ENCODE measurements at places on chromosomes 13 and 19. TPM values are rescaled to one million over a fixed set of nuclear protein-coding genes. Genes with fewer than 3 reads are reported as not detected.
A peak's percentile ranks its signal among the peaks of the same experiment; 100 is the strongest.

GRCh38 chr13:25001476-25002206, 94.3 kb upstream of the PABPC3 start:
- H3K27ac ChIP-seq = peak overlapping the region; percentile 72
- H3K27me3 ChIP-seq = peaks cover 28% of the 10 kb centered on the region
- no peaks in the 10 kb centered on the region for H3K4me1 ChIP-seq
- H3K4me3 ChIP-seq = no peak overlapping the region

- peaks cover 7% of the 10 kb centered on the region for H3K4me1 ChIP-seq
- no peak overlapping the region for H3K4me3 ChIP-seq
- no peak for DNase-seq
- no peaks in the 10 kb centered on the region for H3K27me3 ChIP-seq
- H3K27ac ChIP-seq = no peak overlapping the region
- H3K36me3 ChIP-seq = peaks cover 16% of the 10 kb centered on the region
Observed at GRCh38 chr13:98798849-98799645, 46.6 kb upstream of the SLC15A1 start.

GRCh38 chr19:6343462-6343861, 10.1 kb upstream of the ACER1 start:
- H3K27me3 ChIP-seq = peaks cover 7% of the 10 kb centered on the region
- DNase-seq = no peak
- H3K27ac ChIP-seq = no peak overlapping the region
- no peaks in the 10 kb centered on the region for H3K36me3 ChIP-seq
- H3K4me3 ChIP-seq = no peak overlapping the region

DNA sequence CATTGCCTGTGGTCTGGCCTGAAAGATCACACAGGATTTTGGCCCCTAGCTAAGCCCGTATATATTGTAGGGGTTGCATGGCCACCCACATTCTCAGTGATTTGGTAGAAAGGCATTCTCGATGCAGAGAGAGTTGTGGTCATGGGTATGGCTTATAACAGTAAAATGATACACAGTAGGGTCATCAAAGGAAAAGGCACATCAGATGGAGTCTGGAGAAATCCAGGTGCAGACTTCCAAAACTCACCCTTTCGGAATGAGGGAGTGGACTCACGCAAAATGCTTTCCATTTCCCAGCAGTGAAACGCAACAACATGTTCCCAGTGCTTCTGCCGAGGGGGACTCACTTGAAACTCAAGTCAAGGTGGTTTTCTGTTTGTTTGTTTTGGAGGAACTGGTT, 802.5 kb upstream of the SLITRK1 start:
- no peak overlapping the region for H3K27ac ChIP-seq
- no peak overlapping the region for H3K4me3 ChIP-seq
- no peaks in the 10 kb centered on the region for H3K27me3 ChIP-seq
- H3K36me3 ChIP-seq = no peaks in the 10 kb centered on the region

GRCh38 chr13:66663711-66664110, 566.4 kb downstream of the PCDH9 start:
- no peaks in the 10 kb centered on the region for H3K36me3 ChIP-seq
- H3K27ac ChIP-seq = no peak overlapping the region

DNA sequence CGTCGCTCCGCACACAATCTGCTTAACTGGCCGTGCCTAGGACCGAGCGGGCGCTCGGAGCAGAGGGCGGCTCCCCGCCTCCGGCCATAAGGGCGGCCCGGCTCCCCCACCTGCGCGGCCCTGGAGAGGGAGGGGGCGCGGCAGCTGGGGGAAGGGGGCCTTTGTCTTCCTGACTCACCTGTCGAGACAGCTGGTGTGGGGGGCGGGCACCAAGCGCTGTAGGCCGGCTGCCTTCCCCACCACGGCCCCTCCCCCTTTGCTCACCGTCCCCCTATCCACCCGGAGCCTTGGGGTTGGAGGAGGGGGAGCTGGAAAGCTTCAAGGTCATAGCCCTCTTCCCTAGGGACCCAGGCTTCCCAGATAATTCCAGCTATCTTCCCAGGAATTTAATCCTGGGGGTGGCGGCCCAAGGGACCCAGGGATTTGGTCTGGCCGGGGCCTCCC, 1.2 kb downstream of the VASP start:
- peak overlapping the region; percentile 81 for H3K27ac ChIP-seq
- DNase-seq = no peak
- H3K36me3 ChIP-seq = peaks cover 4% of the 10 kb centered on the region

DNA sequence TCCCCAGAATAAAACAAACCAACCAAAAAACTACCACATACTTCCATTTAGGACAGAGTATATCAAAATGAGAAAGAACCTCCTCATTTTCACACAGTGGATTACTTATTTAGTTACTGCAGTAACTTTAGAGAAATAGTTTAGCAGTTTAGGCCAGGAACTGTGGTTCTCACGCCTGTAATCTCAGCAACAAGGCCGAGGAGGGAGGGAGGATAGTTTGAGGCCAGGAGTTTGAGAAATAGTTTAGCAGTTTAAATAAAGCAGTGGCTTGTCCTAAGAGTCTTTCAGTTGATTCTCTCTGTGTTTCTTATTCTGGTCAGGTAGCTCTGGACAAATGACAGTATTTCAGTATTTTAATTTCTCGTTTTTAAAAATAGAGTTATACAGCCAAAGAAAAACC, 9.4 kb downstream of the HMGB1 start:
- peaks cover 9% of the 10 kb centered on the region for H3K36me3 ChIP-seq
- DNase-seq = no peak
- H3K27ac ChIP-seq = peak overlapping the region; percentile 24
- H3K4me1 ChIP-seq = peaks cover 6% of the 10 kb centered on the region
- H3K27me3 ChIP-seq = no peaks in the 10 kb centered on the region
- H3K4me3 ChIP-seq = no peak overlapping the region

- peaks cover 30% of the 10 kb centered on the region for H3K36me3 ChIP-seq
- H3K27me3 ChIP-seq = no peaks in the 10 kb centered on the region
- no peak overlapping the region for H3K27ac ChIP-seq
- H3K4me1 ChIP-seq = peaks cover 6% of the 10 kb centered on the region
- no peak for DNase-seq
- no peak overlapping the region for H3K4me3 ChIP-seq
Observed at GRCh38 chr13:21443171-21443570, 15.9 kb downstream of the ZDHHC20 start.

GRCh38 chr19:44164673-44165512, at the start of gene ZNF226:
Gene ZNF226 (plus strand): TSS chr19:44165100. CDS start chr19:44170081, 4,981 bp downstream.
- peaks cover 25% of the 10 kb centered on the region for H3K4me1 ChIP-seq
- H3K27me3 ChIP-seq = no peaks in the 10 kb centered on the region
- peak within 1 kb of the TSS; percentile 96 for H3K27ac ChIP-seq
- peak within 1 kb of the TSS; percentile 99 for H3K4me3 ChIP-seq

DNA sequence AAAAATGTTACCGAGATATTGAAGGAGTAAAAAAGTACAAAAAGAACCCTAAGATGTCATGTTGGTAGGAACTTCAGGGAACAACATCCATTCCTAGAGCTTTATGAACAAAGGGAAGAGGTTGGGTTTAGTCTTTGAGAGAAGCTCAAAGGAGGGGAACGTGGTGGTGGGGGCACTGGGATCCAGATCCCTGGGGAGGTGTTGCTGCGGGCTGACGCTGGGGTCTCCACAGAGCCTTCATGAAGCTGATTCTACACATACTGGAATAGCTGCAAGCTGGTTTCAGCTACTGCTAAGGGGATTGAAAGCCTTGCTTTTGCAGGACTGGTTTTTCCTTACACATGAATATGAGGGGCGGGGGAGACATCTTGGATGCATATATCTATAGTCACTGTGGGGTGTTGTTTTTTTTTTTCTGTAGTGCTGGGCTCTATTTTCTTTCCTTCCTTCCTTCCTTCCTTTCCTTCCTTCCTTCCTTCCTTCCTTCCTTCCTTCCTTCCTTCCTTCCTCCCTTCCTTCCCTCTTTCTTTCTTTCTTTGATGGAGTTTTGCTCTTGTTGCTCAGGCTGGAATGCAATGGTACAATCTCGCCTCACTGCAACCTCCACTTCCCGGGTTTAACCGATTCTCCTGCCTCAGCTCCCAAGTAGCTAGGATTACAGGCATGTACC, 6.5 kb upstream of the MZF1 start:
- no peak overlapping the region for H3K27ac ChIP-seq
- DNase-seq = no peak
- H3K27me3 ChIP-seq = no peaks in the 10 kb centered on the region
- peaks cover 17% of the 10 kb centered on the region for H3K4me1 ChIP-seq
- H3K36me3 ChIP-seq = peaks cover 5% of the 10 kb centered on the region

- DNase-seq = no peak
- H3K36me3 ChIP-seq = no peaks in the 10 kb centered on the region
- peaks cover 11% of the 10 kb centered on the region for H3K4me1 ChIP-seq
- H3K27ac ChIP-seq = no peak overlapping the region
- no peaks in the 10 kb centered on the region for H3K27me3 ChIP-seq
Observed at GRCh38 chr13:67752759-67753158, 522.6 kb upstream of the PCDH9 start.

DNA sequence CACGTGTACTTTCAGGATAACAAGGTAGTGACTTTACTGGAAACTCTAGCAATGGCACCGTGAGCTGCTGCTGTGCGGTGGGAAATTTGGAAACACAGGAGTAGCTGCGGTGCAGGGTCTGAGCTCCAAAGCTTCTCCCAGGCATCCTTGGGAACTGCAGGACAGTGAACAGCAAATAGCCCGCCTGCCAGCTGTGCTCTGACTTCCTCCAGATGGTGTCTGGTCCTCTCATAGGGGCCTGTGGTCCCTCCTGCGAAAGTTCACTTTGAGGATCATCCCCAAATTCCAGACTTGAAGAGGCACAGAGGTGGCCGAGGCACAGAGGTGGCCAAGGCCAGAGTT, 287.3 kb upstream of the MAB21L1 start:
- peaks cover 9% of the 10 kb centered on the region for H3K27me3 ChIP-seq
- no peaks in the 10 kb centered on the region for H3K36me3 ChIP-seq
- no peak for DNase-seq
- no peak overlapping the region for H3K4me3 ChIP-seq
- no peak overlapping the region for H3K27ac ChIP-seq

GRCh38 chr13:74289861-74290773, 155.9 kb upstream of the KLF12 start:
- H3K4me1 ChIP-seq = peaks cover 41% of the 10 kb centered on the region
- no peaks in the 10 kb centered on the region for H3K36me3 ChIP-seq
- H3K4me3 ChIP-seq = peak overlapping the region; percentile 42
- peak overlapping the region; percentile 42 for H3K27ac ChIP-seq
- H3K27me3 ChIP-seq = peaks cover 3% of the 10 kb centered on the region
- DNase-seq = no peak

GRCh38 chr19:50496189-50497021, 14.6 kb downstream of the JOSD2 start:
- H3K4me1 ChIP-seq = peaks cover 11% of the 10 kb centered on the region
- H3K27me3 ChIP-seq = peaks cover 47% of the 10 kb centered on the region
- DNase-seq = no peak
- H3K4me3 ChIP-seq = no peak overlapping the region
- no peak overlapping the region for H3K27ac ChIP-seq

The THSD8 gene
- 19.4 TPM for total RNA-seq

The BRME1 gene
- total RNA-seq = 3.5 TPM

The ATP8B3 gene
- 0.48 TPM for total RNA-seq

The CCNA1 gene
- total RNA-seq = 3.5 TPM

The SLAIN1 gene
- 27.7 TPM for total RNA-seq

The TMIGD2 gene
- total RNA-seq = not detected

The LRCH1 gene
- 23.0 TPM for total RNA-seq

The CCDC9 gene
- total RNA-seq = 22.4 TPM
